ENCODE measurements at places on chromosomes 16 and 17.

DNA sequence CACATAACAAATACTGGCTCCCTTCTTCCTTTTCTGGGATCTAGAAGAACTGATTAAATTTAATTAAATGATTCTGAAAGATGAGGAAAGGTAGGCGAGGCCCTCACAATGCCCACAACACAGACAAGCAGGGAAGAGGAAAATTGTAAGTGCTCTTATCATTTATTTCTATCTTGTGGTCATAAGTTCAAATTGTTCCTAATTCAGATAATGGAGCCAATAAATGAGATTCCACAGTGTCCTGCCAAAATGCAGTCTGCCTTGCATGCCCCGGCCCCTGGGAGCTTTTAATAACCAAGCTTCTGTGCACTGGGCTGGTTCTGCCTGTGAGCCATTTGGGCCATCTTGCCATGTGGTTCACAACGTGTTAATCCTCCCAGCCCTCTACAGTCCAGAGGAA, 97.0 kb downstream of the CMC2 start:
- DNase-seq, result no peak

GRCh38 chr16:1610071-1610898, 1.6 kb downstream of the IFT140 start:
- DNase-seq, result peak; percentile 81

DNA sequence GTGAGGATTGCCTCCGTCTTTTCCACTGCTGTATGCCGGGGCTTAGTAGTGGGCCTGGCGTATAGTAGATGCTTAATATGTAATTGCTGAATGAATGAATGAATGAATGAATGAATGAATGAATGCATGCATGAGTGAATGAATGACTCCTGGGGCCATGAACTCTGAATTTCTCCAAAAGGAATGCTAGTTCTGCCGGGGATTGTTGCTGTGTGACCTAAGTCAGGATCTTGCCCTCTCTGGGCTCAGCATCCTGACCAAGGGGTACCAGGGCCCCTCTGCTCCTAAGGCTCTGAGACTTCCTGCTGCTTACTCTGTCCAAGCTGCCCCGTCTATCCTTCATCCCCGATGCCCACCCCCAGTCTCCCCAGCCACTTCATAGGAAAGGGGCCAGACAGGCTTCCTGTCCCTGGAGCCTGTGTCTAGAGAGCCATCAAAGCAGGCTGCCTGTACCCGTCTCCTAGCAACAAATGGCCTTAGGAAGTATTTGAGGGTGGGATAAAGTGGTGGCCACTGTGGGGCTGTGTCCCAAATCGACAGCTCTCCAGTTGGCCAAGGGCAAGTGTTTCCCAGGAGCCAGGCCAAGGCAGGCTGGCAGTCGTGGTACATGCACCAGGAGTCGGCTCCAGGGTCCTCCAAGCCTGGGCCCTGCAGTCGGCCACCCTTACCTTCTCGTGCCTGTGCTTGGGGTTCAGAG, 11.6 kb upstream of the MPRIP start:
- DNase-seq, result no peak

DNA sequence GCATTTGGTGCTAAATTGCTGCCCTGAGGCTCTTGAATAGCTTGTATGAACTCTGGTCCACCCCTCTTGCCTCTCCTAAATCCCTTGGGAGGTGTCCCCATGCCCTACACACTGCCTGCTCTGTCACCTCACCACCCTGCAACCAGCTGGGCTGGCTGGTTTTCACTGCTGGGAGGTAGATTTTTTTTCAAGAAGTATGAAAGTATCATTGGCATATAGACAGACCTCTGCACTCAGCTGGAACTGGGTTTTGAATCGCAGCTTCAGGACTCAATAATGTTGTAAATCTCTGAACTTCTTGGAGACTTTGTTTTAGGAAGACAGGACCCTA, 184.9 kb downstream of the MSI2 start:
- DNase-seq, result no peak
